ENCODE measurements at places on chromosomes 5 and 9. TPM values are rescaled to one million over a fixed set of nuclear protein-coding genes. Genes with fewer than 3 reads are reported as not detected.
A peak's percentile ranks its signal among the peaks of the same experiment; 100 is the strongest.

The SAXO1 gene
- total RNA-seq, result 0.40 TPM

The CTXN3 gene
- total RNA-seq, result not detected

The PCDHB16 gene
- total RNA-seq, result 3.6 TPM

The SPINK4 gene
- total RNA-seq, result not detected

The ZDHHC11B gene
- 44.4 TPM for total RNA-seq

The CDK5RAP2 gene
- total RNA-seq, result 41.7 TPM

The TXNDC8 gene
- not detected for total RNA-seq

- no peaks in the 10 kb centered on the region for H3K36me3 ChIP-seq
- H3K27me3 ChIP-seq, result no peaks in the 10 kb centered on the region
- no peaks in the 10 kb centered on the region for H3K4me1 ChIP-seq
- H3K27ac ChIP-seq, result no peak overlapping the region
- no peak for DNase-seq
- no peak overlapping the region for H3K4me3 ChIP-seq
Measured at GRCh38 chr5:32735512-32735911, 24.4 kb downstream of the NPR3 start.

DNA sequence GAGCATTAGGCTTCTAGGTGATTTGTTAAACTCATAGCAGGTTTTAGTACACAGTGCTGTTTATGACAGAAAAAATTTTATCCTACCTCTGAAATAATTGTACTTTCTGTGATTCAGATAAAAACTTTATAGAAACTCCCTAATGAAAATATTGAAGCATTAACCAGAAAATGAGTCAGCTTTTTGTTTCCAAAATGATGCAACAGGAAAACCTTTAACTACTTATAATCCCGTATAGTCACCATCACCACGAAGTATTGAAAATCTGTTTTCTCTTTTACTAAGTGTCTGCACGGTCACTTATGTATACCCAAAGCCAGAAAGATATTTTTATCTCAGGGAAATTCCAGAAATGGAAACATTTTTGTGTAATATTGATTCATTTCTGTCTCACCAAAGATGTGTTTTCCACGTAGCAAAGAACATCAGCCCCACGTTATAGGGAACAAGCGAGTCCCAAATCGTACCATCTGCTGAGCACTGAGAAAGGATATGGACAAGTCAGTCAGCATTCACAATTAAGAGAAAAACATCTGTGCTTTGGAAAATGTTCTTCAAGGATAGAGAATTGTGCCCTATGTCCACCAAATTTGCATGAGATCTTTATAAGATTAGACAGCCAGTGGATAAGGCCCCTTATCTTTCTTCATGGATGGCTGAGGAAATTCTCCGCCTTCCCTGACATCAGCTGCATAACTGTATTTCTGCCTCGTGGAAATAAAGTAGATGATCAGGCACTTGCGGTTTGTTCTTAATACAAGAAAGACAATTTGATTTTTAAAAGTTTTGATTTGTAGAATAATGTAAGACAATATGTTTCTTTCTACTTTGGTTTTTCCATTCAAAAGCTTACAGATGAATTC lies 41.9 kb downstream of the TNFAIP8 start:
- peaks cover 2% of the 10 kb centered on the region for H3K36me3 ChIP-seq
- no peak overlapping the region for H3K27ac ChIP-seq
- no peak for DNase-seq
- H3K4me1 ChIP-seq, result no peaks in the 10 kb centered on the region
- H3K4me3 ChIP-seq, result no peak overlapping the region

DNA sequence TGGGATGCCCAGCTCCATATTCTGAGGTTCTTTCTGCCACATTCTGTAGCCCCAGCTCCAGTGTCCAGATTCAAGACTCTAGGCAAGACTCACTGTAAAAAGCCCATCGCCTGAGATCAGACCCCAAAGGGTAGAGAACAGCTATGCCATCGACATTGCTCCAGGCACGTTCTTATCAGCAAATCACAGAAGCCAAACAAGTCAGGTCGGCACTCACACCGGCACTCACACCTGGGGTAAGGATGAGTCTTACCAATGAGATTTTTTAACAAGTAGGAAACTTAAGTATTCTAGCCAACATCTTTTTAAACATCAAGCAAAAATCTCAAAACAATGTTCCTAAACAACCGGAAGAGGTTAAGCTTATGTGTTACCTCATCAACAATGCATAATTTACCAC lies 2.4 kb downstream of the CDKN2AIPNL start:
- H3K36me3 ChIP-seq, result peaks cover 6% of the 10 kb centered on the region
- H3K27me3 ChIP-seq, result no peaks in the 10 kb centered on the region
- no peak overlapping the region for H3K27ac ChIP-seq
- H3K4me3 ChIP-seq, result no peak overlapping the region
- DNase-seq, result no peak

- no peak overlapping the region for H3K4me3 ChIP-seq
- H3K27me3 ChIP-seq, result peaks cover 13% of the 10 kb centered on the region
- H3K27ac ChIP-seq, result no peak overlapping the region
- no peak for DNase-seq
- H3K36me3 ChIP-seq, result no peaks in the 10 kb centered on the region
Measured at GRCh38 chr5:7845557-7845956, 5.4 kb downstream of the CFAP90 start.

GRCh38 chr9:78044189-78044588 lies 12.6 kb upstream of the GNAQ start:
- DNase-seq, result no peak
- H3K4me1 ChIP-seq, result peaks cover 10% of the 10 kb centered on the region
- H3K27ac ChIP-seq, result no peak overlapping the region
- H3K4me3 ChIP-seq, result no peak overlapping the region
- H3K27me3 ChIP-seq, result no peaks in the 10 kb centered on the region

DNA sequence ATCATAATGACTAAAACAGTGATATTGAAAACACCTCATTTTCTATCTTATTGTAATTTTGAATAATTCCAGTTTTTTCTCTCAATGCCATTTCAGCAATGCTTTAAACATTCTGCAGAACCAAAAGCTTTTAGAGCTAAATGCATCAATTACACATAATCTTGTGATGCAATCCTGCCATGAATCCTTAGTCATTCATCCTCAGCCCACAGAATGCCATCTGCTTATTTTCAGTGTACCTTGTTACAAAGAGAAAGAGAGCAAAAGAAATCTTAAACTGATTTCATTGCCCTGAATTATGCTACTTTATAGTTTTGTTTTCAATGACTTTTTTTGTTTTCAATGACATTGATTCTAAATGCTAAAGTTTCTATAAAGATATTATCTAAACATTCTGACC lies 1234.8 kb upstream of the C9orf72 start:
- H3K36me3 ChIP-seq, result no peaks in the 10 kb centered on the region
- H3K27me3 ChIP-seq, result no peaks in the 10 kb centered on the region
- no peak overlapping the region for H3K4me3 ChIP-seq
- H3K4me1 ChIP-seq, result no peaks in the 10 kb centered on the region

DNA sequence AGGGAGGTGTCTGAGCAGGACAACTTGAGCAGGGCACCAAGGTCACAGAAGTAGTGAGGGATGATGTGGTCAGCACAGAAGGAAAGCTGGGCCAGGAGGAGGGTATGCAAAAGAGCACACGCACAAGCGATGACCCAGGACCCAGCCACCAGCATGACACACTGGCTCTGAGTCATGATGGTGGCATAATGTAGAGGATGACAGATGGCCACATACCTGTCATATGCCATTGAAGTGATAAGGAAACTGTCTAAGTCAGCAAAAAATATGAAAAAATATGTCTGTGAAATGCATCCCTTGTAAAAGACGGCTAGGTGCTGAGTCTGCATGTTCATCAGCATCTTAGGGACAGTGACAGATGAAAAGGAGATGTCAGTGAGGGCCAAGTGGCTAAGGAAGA lies 380 bp downstream of the OR1J1 start:
- H3K4me1 ChIP-seq, result no peaks in the 10 kb centered on the region
- H3K27ac ChIP-seq, result no peak overlapping the region
- no peak overlapping the region for H3K4me3 ChIP-seq
- no peak for DNase-seq
- H3K27me3 ChIP-seq, result no peaks in the 10 kb centered on the region

- H3K4me3 ChIP-seq, result no peak overlapping the region
- H3K27ac ChIP-seq, result no peak overlapping the region
- H3K36me3 ChIP-seq, result no peaks in the 10 kb centered on the region
- DNase-seq, result peak; percentile 27
- H3K27me3 ChIP-seq, result no peaks in the 10 kb centered on the region
Measured at GRCh38 chr5:26009742-26010141, 1028.6 kb downstream of the CDH9 start.

DNA sequence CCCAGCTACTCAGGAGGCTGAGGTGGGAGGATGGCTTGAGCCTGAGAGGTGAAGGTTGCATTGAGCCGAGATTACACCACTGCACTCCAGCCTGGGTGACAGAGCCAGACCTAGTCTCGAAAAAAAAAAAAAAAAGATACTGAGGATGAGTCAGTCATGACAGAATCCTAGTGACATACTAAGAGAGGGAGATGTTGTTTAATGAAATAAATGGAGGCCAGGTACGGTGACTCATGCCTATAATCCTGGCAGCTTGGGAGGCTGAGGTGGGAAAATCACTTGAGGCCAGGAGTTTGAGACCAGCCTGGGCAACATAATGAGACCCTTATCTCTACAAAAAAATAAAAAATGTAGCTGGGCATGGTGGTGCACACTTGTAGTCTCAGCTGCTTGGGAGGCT lies 107.2 kb downstream of the ZFAND5 start:
- H3K27ac ChIP-seq, result no peak overlapping the region
- H3K27me3 ChIP-seq, result no peaks in the 10 kb centered on the region
- no peaks in the 10 kb centered on the region for H3K4me1 ChIP-seq

DNA sequence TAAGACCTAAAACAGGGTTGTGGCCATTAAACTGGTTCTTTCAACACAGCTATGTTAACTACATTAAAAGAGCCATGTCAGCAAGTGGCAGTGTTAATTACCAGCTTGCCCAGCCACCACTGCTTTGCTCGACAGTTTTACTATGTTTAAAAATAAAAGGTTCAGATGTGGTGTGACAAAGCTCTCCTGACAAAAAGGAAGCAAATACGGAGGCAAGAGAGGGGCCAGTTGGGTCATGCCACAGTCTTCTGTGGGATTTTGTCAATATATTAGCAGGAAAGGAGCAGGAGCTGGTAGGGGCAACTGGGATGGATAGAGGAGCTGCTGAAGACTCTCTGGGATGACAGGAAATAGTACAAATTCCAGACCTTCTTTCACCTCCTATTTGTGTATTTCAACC lies 113.5 kb upstream of the PCA3 start:
- no peak overlapping the region for H3K27ac ChIP-seq
- no peaks in the 10 kb centered on the region for H3K4me1 ChIP-seq

DNA sequence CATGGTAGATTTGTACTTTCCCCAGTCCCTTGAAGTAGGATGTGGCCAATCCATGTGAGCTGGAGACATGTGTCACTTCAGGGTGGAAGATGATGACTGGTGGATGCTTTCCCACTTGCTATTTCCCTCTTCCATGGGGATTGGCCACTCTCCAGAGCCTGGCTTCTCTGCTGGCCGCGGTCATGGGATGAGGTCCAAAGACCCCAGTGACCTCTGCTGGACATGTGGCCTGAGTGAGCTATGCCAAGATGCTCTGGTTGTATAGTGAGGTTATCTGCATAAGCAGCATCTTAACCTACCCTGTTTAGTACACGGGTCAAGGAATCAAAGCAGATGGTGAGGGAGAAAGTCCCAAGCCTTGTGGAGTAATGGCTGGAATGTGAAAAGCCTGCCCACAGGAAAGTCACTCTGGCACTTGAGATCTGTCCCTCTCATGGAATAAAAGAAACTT lies 47.1 kb downstream of the SH3PXD2B start:
- H3K27ac ChIP-seq, result no peak overlapping the region
- peaks cover 52% of the 10 kb centered on the region for H3K4me1 ChIP-seq
- no peak overlapping the region for H3K4me3 ChIP-seq
- no peaks in the 10 kb centered on the region for H3K27me3 ChIP-seq
- peaks cover 4% of the 10 kb centered on the region for H3K36me3 ChIP-seq

GRCh38 chr5:100900796-100901781 lies 2.0 kb downstream of the ST8SIA4 start:
- H3K36me3 ChIP-seq, result no peaks in the 10 kb centered on the region
- peaks cover 19% of the 10 kb centered on the region for H3K4me1 ChIP-seq
- H3K4me3 ChIP-seq, result peak overlapping the region; percentile 69

DNA sequence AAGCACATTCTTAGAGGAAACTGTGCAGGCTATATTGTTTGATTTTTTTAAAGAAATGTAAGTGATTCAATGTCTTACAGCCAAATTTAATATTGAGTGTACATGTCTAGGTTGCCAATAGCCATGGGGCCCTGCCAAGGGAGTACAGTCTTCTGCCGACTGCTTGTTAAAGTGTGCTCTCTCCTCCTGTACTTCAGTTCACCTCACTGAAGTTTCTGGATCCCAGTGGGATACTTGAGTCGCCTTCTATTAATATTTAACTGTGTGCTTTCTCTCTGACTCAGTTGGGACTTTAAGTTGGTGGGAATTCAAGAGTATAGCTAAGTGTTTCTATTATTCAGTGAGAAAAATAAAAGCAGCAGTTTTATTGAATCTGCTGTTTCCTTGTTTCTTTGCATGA lies 44.5 kb upstream of the C5orf47 start:
- H3K36me3 ChIP-seq, result peaks cover 10% of the 10 kb centered on the region
- H3K4me1 ChIP-seq, result peaks cover 19% of the 10 kb centered on the region
- no peaks in the 10 kb centered on the region for H3K27me3 ChIP-seq
- no peak overlapping the region for H3K4me3 ChIP-seq
- peak; percentile 60 for DNase-seq

DNA sequence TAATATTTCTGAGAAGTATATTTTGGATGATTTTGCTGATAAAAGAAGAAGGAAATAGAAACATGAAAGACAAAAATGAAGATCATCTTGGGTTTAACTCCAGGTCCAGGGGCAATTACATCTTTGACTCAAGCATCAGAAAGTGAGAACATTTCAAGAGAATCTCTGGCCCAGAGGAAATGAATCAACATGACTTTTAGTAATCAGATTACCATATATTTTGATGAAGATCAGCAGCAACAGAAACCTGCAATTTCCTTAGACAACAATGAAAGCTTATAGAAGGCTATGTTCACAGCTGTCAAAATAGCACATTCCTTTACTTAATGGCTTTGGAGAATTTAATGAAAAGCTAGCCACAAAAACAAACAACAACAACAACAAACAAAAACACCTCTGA lies 638.1 kb downstream of the EFNA5 start:
- H3K4me3 ChIP-seq, result no peak overlapping the region
- peaks cover 2% of the 10 kb centered on the region for H3K4me1 ChIP-seq
- no peak for DNase-seq
- H3K27me3 ChIP-seq, result no peaks in the 10 kb centered on the region
- no peaks in the 10 kb centered on the region for H3K36me3 ChIP-seq
- H3K27ac ChIP-seq, result no peak overlapping the region
